ENCODE measurements at places on chromosomes 6 and 20. TPM values are rescaled to one million over a fixed set of nuclear protein-coding genes. Genes with fewer than 3 reads are reported as not detected.

- peak within 1 kb of the TSS; percentile 74 for H3K4me3 ChIP-seq
- peak; percentile 84 for DNase-seq
- H3K27ac ChIP-seq = peak within 1 kb of the TSS; percentile 94
- H3K27me3 ChIP-seq = no peaks in the 10 kb centered on the region
- peaks cover 51% of the 10 kb centered on the region for H3K4me1 ChIP-seq
These were observed at the start of gene PKIG for GRCh38 chr20:44582311-44583025. PKIG (plus strand) TSS chr20:44582579; CDS start chr20:44614557, 31,978 bp downstream.

The FERMT1 gene
- 2.1 TPM for total RNA-seq

The LZTS3 gene
- 3.6 TPM for total RNA-seq

DNA sequence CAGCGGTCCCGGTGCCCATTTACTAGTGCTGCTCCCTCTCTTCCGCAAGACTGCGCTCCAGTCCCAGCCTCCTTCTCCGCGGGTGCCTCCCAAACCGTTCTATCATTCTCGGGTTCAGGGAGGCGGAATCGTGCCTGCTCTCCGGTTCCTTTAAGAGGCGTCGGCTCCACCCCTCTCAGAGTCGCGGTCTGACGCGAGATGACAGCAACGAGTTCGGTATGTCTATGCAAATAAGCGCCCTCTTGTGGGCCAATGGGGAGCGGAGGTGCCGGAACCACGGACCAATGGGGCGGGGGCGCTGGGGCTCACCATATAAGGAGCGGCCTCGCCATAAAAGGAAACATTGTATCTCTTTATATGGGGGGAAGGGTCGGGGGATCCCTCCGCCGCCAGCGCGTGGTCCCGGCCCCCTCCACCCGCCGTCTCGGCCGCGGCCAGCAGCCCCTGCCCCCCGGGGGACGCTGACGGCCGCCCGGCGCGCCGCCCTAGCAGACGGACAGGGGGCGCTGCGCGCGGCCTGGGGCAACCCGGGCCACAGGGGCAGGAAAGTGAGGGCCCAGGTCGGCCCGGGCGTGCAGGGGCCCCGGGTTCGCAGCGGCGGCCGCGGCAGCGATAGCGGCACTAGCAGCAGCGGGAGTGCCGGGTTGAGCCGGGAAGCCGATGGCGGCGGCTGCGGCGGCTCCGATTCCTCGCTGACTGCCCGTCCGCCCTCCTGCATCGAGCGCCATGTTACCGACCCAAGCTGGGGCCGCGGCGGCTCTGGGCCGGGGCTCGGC lies at the start of gene SRF:
Gene SRF (plus strand): TSS at position 339 of the 776 bp plus-strand sequence. CDS start 388 bp downstream, at position 727.
- H3K4me1 ChIP-seq = peaks cover 36% of the 10 kb centered on the region
- H3K4me3 ChIP-seq = peak within 1 kb of the TSS; percentile 86
- DNase-seq = peak; percentile 99
- H3K36me3 ChIP-seq = peaks cover 14% of the 10 kb centered on the region

- H3K36me3 ChIP-seq = no peaks in the 10 kb centered on the region
- no peak overlapping the region for H3K4me3 ChIP-seq
- no peaks in the 10 kb centered on the region for H3K4me1 ChIP-seq
These were observed 12.3 kb downstream of the PKIB start for GRCh38 chr6:122622479-122622878.

DNA sequence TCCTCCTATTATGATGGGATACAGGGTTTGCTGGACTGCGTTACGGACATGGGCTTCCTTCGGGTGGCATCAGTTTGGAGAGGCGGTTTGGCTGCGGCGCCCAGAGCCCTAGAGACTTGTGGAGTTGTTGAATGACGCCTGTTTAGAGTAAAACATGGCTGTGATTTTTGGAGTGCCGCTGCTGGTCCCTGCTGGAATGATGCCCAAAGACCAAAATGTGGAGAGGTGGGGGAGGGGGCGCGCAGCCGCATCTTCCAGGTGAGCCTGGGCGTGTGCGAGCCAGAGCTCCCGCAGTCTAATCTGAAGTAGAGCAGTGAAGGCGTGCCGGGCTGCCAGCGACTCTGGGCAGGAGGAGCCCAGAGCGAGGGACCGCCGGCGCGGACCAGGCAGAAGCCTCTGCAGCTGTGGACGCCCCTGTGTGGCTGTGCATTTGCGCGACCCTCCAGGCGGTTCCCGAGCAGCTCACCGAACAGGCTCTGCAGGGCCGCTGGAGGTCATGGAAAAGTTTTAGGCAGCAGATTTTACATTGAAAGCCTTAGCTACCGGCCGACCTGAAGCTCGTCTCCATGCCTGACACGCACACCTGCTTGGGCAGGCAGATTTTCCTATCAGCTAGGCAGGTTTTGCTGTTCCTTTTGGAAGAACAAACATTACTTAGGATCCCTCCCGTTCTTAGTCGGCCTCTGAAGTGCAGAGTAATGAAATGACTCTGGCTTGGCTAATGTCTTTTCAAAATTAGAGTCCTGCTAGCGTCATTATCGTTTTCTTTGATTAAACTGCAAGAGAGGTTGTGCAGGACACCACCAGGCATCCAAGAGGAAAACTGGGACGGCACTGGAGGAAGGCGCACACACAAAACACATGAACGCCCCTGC lies 298.2 kb downstream of the PHACTR1 start:
- H3K27ac ChIP-seq = no peak overlapping the region
- H3K4me1 ChIP-seq = no peaks in the 10 kb centered on the region
- H3K27me3 ChIP-seq = peaks cover 28% of the 10 kb centered on the region
- no peak for DNase-seq
- no peaks in the 10 kb centered on the region for H3K36me3 ChIP-seq

DNA sequence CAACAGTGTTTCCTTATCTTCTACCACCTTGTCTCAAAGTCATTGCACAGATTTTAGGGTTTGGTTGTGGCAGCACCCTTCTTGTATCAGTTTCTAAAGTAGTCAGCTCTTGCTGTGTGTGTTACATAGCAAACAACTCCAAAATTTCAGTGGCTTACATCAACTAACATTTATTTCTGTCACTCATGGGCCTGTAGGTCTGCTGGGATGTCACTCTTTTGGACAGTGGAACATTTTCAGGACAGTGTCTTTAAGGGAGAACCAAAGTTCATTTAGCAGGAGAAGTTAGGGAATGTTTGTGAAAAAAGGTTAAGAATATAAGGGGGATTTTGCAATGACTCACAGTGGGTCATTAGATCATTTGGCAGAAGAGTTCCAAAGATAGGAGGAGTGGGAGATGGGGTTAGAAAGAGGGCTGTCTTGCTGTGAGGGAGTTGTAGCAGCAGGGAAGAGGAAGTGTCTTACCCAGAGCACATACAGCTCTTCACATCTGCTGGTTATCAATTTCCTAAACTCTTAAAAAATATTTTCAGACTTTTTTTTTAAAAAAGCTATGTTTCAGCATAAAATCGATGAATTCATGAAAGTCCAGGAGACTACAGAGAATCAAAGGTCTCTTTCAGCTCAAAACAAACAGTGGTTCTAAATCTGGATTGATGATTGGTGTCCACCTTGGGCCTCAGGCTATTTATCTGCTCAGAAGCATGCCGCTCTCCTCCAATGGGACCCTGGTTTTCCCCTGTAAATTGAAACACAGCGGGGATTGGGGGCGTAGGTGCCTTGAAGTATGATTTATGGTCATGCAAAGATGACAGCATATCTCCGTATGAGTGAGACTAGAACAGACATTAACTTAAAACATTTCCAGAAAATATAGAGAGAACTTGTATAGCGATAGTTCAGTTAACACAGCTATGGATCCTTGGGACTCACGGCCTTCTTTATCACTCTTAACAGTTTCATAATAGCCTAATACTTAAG lies 117.3 kb downstream of the B3GAT2 start:
- no peaks in the 10 kb centered on the region for H3K27me3 ChIP-seq
- no peak overlapping the region for H3K4me3 ChIP-seq
- H3K4me1 ChIP-seq = peaks cover under 1% of the 10 kb centered on the region
- no peak for DNase-seq

The WFDC10B gene
- not detected for total RNA-seq

The HMGN3 gene
- 13.4 TPM for total RNA-seq

The TRDN gene
- total RNA-seq = not detected

DNA sequence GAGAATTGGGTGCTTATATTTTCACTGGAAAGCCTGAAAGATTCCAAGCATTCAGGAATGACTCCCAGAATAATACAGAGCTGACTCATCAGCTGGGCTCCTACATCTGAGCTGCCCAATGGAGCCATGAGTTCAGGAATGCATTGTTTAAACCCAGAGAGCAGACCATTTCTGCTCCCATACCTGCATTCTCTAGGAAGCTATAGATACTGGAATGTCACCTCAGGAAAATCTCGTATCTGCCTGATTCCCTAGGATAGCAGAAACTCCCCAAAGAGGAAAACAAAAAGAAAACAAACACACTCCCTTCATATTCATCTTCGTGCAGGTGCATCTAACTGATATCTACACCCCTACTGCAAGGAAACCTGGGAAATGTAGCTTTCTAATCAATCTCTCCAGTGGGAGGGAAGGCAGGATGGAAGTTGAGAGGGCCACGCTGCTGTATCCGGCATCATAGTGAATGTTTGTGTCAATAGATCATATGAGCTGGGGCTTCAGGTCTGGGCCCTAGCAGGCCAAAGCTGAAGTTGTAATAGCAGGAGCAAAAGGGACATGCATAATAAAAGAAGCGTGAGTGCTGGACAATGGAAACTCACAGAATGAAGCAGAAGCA lies 8.2 kb upstream of the SLC2A12 start:
- H3K4me3 ChIP-seq = no peak overlapping the region
- H3K4me1 ChIP-seq = peaks cover 17% of the 10 kb centered on the region
- peak; percentile 93 for DNase-seq
- H3K27me3 ChIP-seq = no peaks in the 10 kb centered on the region

The PRND gene
- not detected for total RNA-seq

DNA sequence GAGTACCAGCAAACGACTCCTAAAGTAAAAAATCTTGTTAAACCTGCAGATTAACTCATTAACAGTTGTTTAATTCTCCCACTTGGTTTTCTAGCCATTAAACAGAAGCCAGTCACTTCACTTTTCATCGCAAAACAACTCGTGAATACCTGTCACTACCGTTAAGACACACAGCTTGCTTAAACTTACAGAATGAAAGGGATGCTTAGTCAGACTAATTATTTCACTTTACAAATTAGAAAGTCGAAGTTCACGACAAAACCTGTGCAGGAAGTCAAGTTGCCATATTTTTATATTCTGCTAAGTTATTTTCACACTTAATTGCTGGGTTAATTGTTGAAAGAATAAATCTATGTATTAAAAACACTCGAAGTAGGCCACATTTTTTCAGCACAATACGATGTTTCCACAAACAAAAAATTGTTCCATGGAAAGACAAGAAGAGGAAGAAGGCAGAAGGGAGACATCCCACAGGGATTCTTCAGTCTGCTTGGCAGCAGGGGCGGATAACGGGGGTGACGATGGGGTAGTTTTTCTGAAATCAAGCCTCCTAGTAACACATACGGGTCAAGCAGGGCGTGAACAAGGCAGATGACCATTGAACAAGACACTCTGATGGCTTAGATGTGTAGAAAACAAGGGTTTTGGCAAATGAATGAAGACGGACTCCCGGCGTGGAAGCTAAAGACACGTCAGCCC lies 933 bp downstream of the SSR1 start:
- peak overlapping the region; percentile 87 for H3K27ac ChIP-seq
- H3K36me3 ChIP-seq = peaks cover 29% of the 10 kb centered on the region
- peak overlapping the region; percentile 99 for H3K4me3 ChIP-seq

DNA sequence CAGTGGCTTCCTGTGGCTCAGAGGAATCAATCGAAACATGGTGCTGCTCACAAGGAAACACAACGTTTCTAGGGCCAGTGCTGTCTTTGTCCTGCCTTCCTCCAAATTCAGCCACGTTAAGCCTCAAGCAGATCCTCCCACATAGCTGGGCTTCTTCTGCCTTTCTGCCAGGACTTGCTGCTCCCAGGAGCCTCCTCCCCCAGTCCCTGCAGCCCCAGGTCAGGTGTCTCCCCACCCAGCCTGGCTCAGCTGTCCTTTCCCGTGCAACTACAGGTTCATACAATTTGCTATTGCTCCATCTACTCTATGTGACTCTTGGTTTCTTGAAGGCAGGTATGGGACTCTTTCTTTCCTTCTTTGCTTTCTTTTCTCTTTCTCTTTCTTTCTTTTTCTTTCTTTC lies 215.3 kb upstream of the RNF24 start:
- no peak for DNase-seq
- peaks cover 25% of the 10 kb centered on the region for H3K27me3 ChIP-seq
- H3K4me3 ChIP-seq = no peak overlapping the region
- H3K4me1 ChIP-seq = peaks cover 23% of the 10 kb centered on the region
- H3K36me3 ChIP-seq = no peaks in the 10 kb centered on the region

The MAN1A1 gene
- total RNA-seq = 67.2 TPM

DNA sequence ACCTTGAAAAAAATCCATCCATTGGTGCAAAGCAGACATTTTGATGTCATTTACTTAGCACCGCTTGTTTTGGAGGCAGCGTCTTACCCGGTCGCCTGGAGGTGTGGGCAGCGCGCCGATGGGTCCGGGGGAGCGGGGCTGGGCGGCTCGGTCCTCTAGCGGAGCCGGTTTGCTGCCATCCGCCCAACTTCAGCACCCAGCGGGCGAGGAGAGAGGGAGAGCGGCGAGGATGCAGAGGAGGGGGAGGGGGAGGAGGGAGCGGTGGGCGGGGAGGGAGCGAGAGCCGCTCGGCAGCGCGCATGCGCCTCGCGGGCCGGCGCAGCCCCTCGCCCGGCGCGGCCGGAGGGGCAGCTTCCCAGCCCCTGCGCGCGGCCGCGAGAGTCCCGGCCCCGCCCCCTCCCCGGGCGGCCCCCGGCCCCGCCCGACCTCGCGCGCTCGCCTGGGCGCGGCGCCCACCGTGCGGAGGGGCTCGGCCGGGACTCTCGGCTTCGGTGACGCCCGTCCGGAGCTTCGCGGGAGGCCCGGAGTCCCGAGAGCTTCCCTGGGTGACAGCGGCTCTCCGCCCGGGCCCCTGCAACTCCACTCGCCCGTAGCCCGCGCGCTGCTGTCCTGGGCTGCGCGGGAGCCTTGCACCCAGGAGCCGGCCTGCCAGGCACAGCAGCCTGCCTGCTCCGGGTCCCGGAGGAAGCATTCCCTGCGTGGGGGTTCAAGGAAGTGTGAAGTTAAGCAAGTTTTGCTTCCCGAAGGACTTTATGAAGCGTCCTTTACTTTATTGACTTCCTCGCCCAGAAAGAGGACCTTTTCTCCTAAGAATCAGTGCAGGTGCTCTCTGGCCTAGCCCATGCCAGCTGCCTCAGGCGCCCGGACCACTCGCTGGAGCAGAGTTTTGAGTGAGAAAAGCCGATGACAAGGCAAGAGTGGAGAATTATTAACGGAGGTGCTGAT lies at the start of gene RGS17:
Gene RGS17 (minus strand): TSS at position 246 of the 945 bp plus-strand sequence. CDS start 87,264 bp downstream, outside the sequence.
- H3K4me3 ChIP-seq = peak within 1 kb of the TSS; percentile 80
- no peak within 1 kb of the TSS for H3K27ac ChIP-seq
- peak; percentile 99 for DNase-seq
- peaks cover 19% of the 10 kb centered on the region for H3K27me3 ChIP-seq
- H3K4me1 ChIP-seq = peaks cover 15% of the 10 kb centered on the region
- no peaks in the 10 kb centered on the region for H3K36me3 ChIP-seq

- no peaks in the 10 kb centered on the region for H3K27me3 ChIP-seq
- no peak overlapping the region for H3K27ac ChIP-seq
- no peak for DNase-seq
- H3K36me3 ChIP-seq = no peaks in the 10 kb centered on the region
- no peak overlapping the region for H3K4me3 ChIP-seq
These were observed 62.9 kb upstream of the TULP4 start for GRCh38 chr6:158249340-158249836.
